ENCODE measurements at places on chromosomes 3 and 15. TPM values are rescaled to one million over a fixed set of nuclear protein-coding genes. Genes with fewer than 3 reads are reported as not detected.

GRCh38 chr3:61980041-61980440, 393.3 kb downstream of the FEZF2 start:
- no peaks in the 10 kb centered on the region for H3K27me3 ChIP-seq
- no peak overlapping the region for H3K4me3 ChIP-seq
- no peak for DNase-seq
- peaks cover 17% of the 10 kb centered on the region for H3K4me1 ChIP-seq
- H3K36me3 ChIP-seq, result no peaks in the 10 kb centered on the region

TRPM1 gene
- total RNA-seq, result not detected

DNA sequence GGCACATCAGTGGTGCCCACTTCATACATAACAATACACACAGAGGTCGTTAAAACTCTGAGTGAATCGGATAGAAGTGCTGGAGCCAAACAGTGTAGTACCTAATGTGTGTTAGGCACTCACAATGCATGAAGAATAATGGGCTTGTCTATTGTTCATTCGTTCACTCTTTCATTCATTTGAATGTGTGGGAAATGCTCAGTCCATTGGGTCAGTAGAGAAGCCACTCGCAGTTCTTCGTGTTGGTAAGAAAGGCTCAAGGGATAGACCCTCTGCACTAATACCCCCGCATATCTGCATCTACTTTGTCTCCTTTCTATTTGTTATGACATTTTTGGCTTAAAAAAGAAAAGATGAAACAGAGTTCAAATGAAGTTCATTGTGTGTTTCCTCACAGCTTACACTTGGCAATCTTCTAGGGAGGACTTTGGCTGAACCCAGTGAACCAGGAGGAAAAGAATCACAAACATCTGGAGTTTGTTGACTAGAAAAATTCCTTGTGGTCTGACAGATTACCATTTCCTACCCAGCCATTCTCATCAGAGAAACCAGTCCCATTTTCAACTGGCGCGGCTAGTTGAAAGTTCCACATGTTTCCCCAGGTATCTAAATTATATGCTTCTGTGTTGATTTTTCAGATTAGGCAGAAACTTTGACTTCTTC, 32.8 kb upstream of the MFSD1 start:
- no peaks in the 10 kb centered on the region for H3K36me3 ChIP-seq
- peak; percentile 59 for DNase-seq
- H3K27me3 ChIP-seq, result no peaks in the 10 kb centered on the region
- peak overlapping the region; percentile 56 for H3K27ac ChIP-seq
- H3K4me3 ChIP-seq, result peak overlapping the region; percentile 8

DNA sequence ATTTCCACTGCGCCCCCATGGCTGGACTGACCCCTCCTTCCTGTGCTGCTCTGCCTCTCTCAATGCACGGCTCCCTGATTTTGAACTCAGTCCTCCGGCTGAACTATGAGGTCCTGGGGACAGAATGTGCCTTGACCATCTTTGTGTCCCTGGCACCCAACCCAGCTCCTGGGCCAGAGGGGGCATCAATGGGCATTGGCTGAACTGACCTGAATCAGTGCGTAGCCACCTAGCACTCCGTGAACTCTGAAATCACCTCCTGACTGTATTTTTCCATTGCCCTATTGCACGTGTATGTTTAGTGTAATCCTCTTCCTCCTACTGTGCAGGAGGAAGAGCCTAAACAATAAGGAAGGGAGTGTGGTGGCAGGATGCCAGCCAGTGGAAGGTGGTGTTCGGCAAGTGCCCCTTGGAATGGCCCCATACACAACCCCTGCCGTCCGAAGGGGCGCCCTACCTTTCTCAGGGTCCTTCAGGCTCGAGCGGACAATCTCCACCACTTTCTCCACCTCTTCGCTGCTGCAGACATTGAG, 33.5 kb downstream of the BDH1 start:
- no peak overlapping the region for H3K4me3 ChIP-seq
- no peaks in the 10 kb centered on the region for H3K36me3 ChIP-seq
- H3K27me3 ChIP-seq, result no peaks in the 10 kb centered on the region
- DNase-seq, result no peak
- H3K4me1 ChIP-seq, result no peaks in the 10 kb centered on the region
- H3K27ac ChIP-seq, result no peak overlapping the region

DNA sequence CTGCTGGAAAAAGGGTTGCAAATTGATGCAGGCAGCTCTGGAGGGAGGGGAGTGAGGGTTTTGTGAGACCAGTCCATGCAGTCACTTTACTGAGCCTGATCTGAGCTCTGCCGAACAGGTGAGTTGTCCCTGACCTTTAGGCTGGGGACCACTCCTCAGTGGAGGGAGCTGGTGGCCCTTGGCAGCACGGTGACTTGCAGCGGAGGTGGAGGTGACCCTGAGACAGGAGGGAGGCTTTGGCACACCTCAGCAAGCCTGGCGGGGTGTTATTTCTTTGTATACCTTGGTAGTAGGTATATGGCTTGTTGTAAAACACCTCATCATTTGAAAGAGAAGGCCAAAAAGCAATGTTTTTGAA, 43.5 kb downstream of the FGD5 start:
- H3K4me1 ChIP-seq, result peaks cover 37% of the 10 kb centered on the region
- peak overlapping the region; percentile 86 for H3K27ac ChIP-seq
- no peaks in the 10 kb centered on the region for H3K27me3 ChIP-seq
- no peaks in the 10 kb centered on the region for H3K36me3 ChIP-seq
- no peak overlapping the region for H3K4me3 ChIP-seq
- DNase-seq, result no peak

DUOXA1 gene
- total RNA-seq, result 0.13 TPM

DNA sequence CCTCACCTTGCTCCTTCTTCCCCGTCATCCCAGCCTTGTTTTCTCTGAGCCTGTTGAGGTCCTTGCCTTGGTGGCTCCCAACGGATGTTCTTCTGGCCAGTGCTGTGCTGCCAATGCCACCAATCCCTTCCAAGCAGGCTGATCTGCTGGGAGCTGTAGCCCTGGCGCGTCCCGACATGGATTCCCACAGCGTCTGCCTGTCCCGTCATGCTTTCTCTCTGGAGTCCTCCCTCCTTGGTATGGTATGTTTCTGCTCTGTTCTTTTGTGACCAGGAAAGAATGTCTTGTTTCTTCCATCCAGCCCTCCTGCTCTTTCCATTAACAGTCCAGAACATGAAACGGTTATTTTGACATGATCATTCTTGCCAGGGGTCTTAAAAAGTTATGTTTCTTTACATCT, 10.0 kb downstream of the LIMD1 start:
- H3K4me1 ChIP-seq, result peaks cover 78% of the 10 kb centered on the region
- no peak for DNase-seq
- no peak overlapping the region for H3K4me3 ChIP-seq

- peaks cover 14% of the 10 kb centered on the region for H3K4me1 ChIP-seq
- no peaks in the 10 kb centered on the region for H3K36me3 ChIP-seq
- H3K27ac ChIP-seq, result no peak overlapping the region
- H3K27me3 ChIP-seq, result no peaks in the 10 kb centered on the region
Measured at GRCh38 chr15:92847841-92848240, 52.3 kb upstream of the CHD2 start.

- DNase-seq, result no peak
- H3K4me3 ChIP-seq, result no peak overlapping the region
- H3K36me3 ChIP-seq, result no peaks in the 10 kb centered on the region
- no peaks in the 10 kb centered on the region for H3K27me3 ChIP-seq
- H3K27ac ChIP-seq, result peak overlapping the region; percentile 42
Measured at GRCh38 chr3:112667599-112667998, 26.7 kb upstream of the CCDC80 start.

DNA sequence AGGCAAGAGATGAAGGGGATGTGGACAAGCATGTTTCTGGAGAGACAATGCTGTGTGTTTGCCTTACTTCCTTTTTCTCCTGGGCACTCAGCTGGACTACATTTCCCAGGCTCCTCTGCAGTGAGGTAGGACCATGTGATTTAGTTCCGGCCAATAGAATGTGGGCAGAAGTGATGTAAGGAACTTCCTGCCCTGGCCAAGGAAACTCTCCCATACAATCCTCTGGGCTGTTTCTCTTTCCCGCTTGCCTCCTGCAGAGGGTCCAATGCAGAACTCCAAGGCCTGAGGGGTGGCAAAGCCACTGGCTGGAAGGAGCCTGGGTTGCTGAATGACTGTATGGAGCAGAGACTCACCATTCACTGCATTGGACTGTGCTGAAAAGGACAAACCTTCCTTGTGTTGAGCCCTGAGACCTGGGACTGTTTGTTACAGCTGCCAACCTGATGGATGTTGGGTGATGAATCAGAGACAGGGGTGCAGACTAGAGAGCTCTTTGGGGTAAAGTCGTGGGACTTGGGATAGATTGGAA, 82.7 kb upstream of the SLC6A6 start:
- no peak overlapping the region for H3K27ac ChIP-seq
- no peak overlapping the region for H3K4me3 ChIP-seq
- no peaks in the 10 kb centered on the region for H3K36me3 ChIP-seq

- DNase-seq, result peak; percentile 57
- peaks cover 86% of the 10 kb centered on the region for H3K4me1 ChIP-seq
- H3K27ac ChIP-seq, result peak overlapping the region; percentile 81
- H3K27me3 ChIP-seq, result no peaks in the 10 kb centered on the region
- no peaks in the 10 kb centered on the region for H3K36me3 ChIP-seq
- peak overlapping the region; percentile 21 for H3K4me3 ChIP-seq
Measured at GRCh38 chr3:13021141-13022114, 51.8 kb downstream of the IQSEC1 start.

GRCh38 chr3:107752202-107752990, 229.6 kb downstream of the BBX start:
- H3K27me3 ChIP-seq, result no peaks in the 10 kb centered on the region
- DNase-seq, result no peak
- H3K36me3 ChIP-seq, result no peaks in the 10 kb centered on the region
- no peaks in the 10 kb centered on the region for H3K4me1 ChIP-seq
- no peak overlapping the region for H3K4me3 ChIP-seq

- H3K4me1 ChIP-seq, result peaks cover 5% of the 10 kb centered on the region
- no peak overlapping the region for H3K4me3 ChIP-seq
- DNase-seq, result peak; percentile 51
- H3K27ac ChIP-seq, result peak overlapping the region; percentile 1
Measured at GRCh38 chr3:15501126-15501525, 20.4 kb downstream of the COLQ start.

DNA sequence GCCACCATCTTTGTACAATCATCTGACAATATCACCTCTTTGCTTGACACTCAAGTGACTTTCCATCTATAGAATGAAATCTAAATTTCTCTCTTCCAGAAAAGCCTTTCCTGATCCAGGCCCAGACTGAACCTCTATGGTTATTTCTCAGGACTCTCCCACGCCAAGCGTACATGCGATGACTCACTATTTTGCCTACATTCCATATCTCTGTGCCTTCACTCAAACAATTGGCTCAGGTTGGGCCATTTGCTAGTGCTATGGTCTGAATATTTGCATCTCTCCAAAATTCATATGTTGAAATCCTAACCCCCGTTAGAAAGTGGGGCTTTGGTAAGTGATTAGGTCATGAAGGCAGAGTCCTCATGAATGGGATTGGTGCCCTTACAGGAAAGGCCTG, 43.9 kb downstream of the ST3GAL6 start:
- H3K4me3 ChIP-seq, result no peak overlapping the region
- no peak overlapping the region for H3K27ac ChIP-seq

DNA sequence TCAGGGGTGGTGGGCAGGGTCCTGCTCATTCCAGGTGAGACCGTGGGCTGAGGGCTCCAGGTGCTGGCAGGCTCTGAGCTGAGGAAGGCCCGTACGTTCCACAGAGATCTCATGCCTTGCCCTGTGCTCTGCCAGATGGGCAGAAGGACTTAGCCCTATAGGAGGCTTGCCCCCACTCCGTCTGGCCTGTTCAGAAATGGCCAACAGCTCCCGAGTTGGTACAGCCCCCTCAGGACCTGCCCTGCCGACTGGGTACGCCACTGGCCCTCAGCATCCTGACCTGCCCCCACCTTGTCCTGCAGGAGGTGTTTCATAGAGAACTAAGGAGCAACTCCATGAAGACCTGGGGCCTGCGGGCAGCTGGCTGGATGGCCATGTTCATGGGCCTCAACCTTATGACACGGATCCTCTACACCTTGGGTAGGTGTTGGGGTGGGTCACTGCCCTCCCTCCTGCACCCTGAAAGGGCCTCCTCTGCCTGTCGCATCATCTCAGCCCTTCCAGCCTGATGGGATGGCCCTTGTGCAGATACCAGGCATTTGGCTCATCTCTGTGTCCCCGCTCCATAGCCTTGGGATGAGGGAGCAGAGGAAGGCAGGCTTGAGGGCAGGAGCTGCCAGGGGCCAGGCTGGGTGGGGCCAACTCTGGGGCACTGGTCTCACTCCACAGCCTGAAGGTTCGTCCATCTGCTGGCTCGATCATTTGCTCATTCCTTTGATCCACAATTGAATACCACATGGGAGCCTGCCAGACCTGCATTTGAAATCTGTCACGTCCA, 14.2 kb downstream of the TMEM43 start:
- H3K27ac ChIP-seq, result no peak overlapping the region
- no peaks in the 10 kb centered on the region for H3K27me3 ChIP-seq
- peaks cover 8% of the 10 kb centered on the region for H3K4me1 ChIP-seq
- no peaks in the 10 kb centered on the region for H3K36me3 ChIP-seq

CCDC39 gene
- not detected for total RNA-seq

DNA sequence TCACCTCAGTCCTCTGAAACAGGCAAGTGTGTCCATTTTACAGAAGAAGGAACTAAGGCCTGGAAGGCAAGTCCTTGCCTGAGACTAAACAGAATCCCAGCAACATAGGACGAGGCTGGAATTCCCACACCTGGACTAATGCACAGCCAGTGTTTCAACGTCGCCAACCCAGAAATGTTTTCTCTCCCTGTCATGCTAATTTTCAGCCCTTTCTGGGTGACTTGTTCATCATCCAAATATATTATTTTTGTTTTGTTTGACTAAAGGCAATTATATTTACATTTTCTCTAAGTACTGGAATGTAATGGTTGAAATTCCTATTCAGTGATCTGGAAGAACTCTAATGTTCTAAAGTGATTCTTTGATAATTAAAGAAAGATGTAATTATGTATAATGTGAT, 51.8 kb downstream of the BTD start:
- H3K36me3 ChIP-seq, result no peaks in the 10 kb centered on the region
- H3K27ac ChIP-seq, result no peak overlapping the region
- H3K4me3 ChIP-seq, result no peak overlapping the region
- H3K27me3 ChIP-seq, result no peaks in the 10 kb centered on the region
- DNase-seq, result no peak

NOX5 gene
- not detected for total RNA-seq

TIGIT gene
- total RNA-seq, result 0.14 TPM

WNT5A gene
- total RNA-seq, result 3.7 TPM

NR1I2 gene
- total RNA-seq, result not detected
